ENCODE measurements at places on chromosomes 3 and 15.
A peak's percentile ranks its signal among the peaks of the same experiment; 100 is the strongest.

- no peak for DNase-seq
Measured at GRCh38 chr3:185929192-185930151, 8.3 kb downstream of the TRA2B start.

DNA sequence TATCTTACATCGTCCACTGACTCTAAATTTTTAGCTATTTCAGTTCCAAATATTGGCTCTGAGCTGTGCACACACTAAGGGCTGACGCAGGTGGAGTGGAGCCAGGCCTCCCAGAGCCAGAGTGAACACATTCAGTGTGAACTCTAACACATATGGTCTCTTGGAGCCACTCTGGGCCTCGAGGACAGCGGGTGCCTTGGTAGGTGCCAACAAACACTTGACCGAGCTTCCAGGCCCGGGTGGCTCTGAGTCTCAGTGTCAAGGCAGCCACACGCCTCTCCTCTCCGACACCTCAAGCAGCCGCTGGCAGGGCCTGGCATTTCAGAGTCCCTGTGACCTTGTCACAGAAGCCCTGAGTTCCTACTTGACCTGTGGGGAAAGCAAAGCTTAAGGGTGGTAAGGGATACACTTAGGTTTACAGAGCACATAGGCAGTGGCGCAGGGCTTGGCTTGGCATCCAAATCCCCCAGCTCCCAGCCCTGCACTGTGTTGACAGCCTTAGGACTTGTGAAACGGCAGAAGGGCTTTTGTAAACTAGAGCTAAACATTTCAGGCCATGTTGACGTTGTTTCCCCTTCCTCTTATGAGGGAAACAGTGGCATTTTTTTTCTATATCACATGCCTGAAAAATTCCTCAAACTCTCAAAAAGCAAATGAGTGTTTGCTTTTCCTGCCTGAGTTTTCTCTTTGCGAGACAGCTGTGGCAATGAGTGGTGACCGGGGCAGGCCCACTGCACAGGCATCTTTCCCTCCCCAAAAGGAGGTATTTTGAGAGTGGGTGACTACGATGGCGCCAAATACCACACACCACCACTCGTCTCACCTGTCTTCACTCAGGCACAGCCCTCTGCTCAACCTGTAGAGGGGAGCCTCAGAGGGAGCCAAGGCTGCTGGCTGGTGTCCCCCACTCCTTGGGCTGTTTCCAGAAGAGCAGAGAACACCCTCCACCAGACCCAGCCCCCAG, 60.8 kb downstream of the DAPK2 start:
- DNase-seq, result no peak

DNA sequence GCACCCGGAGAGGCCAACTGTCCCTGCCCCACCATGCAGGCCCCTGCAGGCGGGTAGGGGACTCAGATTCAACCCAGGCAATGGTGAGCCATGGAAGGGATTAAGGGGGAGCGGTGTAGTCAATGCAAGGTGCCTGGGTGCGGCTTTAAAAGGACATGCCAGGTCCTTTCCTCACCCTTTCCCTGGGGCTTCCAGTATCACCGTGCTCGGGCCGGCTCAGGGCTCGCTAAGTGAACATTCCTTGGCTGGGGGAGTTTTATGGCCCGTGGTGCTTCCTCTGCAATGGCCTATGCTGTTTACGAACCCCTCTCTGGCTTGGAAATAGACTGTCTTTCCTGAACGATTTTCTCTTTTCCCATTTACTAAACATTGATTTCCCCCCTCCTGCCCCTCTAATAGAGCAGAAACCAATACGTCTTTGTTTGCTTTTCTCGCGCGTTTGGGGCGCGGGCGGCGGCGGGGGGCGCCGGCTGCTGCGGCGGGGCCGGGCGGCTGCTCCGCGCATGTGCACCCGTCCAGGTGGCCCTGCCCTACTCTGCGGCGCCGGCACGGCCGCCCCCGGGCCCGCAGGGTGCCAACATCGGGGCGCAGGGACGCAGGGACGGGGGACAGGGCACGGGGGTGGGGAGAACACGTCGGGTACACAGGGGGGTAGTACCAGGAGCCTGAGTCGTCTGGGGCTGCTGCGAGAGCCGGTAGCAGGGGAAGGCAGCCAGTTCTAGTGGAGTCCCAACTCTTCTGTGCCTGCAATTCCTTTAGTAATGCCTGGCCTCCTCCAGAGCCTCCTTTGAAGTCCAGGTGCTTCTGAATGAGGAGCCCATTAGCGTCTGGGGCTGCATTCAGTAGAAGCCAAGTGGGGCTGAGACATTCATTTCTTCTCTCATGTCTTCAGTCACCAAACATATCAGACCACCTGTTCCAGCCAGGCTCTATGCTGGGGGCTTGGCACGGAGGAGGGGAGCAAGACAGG, 26.9 kb upstream of the CACNA2D2 start:
- DNase-seq, result no peak

DNA sequence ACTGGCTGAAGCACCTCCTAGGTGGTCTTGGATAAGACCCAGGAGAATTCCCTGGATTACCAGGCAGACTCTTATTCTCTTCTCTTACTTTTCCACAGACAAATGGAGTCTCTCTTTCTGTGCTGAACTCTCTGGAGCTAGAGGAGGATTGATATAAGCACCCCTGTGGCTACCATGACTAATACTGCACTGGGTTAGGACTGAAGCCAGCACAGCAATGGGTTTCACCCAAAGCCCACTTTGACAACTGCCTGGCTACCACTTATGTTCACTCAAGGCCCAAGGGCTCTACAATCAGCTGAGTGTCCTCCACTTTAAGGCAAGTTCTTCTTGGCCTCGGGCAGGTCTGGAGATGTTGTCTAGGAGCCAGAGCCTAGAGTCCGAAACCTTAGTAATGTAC, 225.5 kb downstream of the DIPK2A start:
- DNase-seq, result no peak

GRCh38 chr15:100627789-100628395, 25.5 kb downstream of the ASB7 start:
- peak; percentile 48 for DNase-seq

GRCh38 chr15:58981808-58982475, 5.5 kb upstream of the RNF111 start:
- DNase-seq, result no peak

GRCh38 chr3:124800511-124801258, 70.4 kb downstream of the UMPS start:
- no peak for DNase-seq

- no peak for DNase-seq
Measured at GRCh38 chr3:71421820-71422566, 161.5 kb downstream of the FOXP1 start.

DNA sequence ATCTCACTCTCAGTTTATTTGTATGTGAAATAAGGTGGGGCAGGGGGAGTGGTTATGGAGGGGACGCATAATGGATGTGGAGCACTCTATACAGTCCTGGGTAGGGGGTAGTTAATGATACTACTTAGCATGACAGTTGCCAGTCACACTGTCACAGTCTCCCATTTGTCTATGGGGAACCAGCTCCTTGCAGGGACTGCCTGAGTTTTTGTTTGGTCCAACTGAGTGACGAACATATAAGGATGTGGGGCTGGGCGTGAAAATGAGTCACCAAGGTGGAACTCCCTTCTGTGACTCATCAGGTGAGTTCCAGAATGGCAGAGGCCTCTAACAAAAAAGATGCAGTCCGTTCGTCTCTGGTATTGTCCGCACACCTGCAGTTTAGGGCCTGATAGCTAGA, 235.3 kb upstream of the ST8SIA2 start:
- DNase-seq, result no peak

- no peak for DNase-seq
Measured at GRCh38 chr3:111861391-111861790, 2.3 kb downstream of the PHLDB2 start.

- DNase-seq, result no peak
Measured at GRCh38 chr3:197546307-197547085, 9.3 kb downstream of the BDH1 start.

- no peak for DNase-seq
Measured at GRCh38 chr3:35484929-35485530, 154.3 kb upstream of the ARPP21 start.

DNA sequence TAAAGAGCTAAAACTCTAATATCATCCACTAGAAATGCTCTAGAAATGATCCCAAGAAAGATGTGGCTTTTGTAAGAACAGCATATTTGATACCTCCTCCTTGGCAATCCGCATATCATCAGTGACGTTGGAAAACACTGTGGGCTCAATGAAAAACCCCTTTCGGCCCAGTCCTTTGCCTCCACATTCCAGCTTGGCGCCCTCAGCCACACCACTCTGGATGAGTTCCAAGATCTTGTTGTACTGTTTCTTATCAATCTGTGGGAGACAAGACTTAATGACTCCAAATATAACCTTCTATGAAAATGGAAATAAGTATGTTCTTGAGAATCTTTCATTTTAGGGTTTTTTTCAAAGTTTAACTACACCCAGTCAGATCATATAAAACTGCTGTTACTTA, 103.6 kb downstream of the ALDH1A2 start:
- DNase-seq, result no peak

- DNase-seq, result no peak
Measured at GRCh38 chr3:87359025-87359424, 82.6 kb upstream of the POU1F1 start.

- DNase-seq, result peak; percentile 77
Measured at GRCh38 chr15:34437687-34438086, at the start of gene GOLGA8A. TSS of gene GOLGA8A (minus strand) at chr15:34437808. CDS start at chr15:34389691, 48,117 bp downstream.

DNA sequence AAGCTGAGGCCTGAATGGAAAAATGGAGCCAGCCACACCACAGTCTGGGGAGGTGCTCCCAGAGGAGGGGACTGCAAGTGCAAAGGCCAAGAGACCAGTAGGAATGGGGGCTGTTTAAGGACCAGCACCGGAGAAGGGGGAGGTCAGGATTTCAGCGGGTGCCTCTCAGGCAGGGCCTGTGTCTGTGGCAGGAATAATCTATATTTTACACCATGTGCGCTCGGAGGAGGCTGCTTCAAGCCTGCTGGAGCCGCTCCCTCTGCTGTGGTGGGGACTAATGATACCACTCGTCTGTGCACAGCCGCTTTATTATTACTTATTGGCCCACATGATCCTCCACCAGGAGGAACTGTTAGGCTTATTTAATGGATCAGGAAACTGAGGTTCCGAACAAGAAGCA, 45.3 kb downstream of the TPRA1 start:
- no peak for DNase-seq

GRCh38 chr3:42014921-42015533, 53.1 kb upstream of the ULK4 start:
- no peak for DNase-seq

DNA sequence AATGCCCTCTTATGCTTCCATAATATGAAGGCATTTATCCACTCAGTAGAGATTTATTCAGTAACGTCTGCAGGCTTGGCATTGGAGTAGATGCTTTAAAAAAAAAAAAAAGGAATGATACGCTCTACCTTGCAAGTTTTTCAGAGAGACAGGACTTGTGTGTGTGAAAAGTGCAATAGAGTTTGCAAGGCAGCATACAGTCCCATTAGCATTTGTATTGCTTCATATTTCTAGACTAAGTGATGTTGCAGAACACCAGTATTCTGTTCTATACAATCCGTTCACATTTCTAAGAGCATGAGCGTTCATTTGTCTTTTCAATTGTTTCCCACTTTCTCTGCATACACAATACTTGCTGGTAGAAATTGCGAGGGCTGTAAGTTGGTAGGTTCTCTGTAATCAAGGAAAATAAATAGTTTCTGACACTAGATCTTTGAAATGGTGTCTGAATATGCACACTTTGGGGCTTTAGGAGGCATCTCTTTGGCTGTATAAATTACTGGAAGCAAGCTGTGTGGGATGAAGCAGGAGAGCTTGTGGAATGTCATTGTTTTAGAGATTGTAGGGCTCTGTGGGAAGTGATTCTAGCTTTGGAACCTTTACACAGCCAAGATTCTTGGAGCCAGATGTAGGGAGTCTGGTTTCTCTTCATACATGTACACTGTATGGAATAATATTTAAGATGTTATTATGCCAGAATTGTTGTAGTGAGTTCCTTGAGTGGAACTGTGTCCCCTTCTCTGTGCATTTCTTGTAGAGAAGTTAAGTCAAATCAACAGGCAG, 262.7 kb downstream of the FEZF2 start:
- no peak for DNase-seq

DNA sequence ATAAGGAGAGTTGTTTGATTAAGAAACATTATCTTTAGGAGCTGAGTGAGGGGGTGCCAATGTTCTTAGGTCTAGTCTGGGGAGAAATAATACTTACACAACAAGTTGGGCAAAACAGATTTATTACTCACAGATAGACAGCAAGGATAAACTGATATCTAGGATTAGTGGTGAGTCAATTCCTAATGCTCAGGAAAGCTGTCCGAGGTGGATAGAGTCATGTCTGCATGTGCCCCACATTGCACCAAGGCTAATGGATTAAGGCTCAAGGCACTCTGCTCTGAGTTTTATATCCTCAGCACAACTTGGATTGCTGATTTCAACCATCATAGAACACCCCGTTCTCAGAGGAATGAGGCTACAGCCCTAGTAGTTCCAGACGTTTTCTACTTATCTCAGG, 1042.3 kb downstream of the OTOL1 start:
- no peak for DNase-seq

DNA sequence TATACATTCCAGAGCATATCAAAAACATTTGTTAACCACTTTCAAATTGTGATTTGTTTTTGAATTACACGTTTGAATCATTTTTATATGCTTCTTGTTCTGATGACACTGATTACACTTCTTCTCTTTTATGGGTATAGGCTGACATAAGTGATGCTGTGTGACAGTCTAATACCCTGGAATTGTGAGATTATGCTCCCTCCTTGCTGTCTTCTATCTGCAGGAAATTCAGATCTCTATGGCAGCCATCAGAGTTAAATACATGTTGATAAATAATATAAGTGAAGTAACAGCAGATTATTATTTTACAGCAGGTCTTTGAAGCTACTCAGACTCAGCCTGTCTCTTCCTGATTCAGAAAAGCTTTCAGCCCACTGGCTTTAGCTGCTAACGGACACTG, 248.9 kb downstream of the ZMAT3 start:
- DNase-seq, result no peak

- no peak for DNase-seq
Measured at GRCh38 chr3:171996178-171996817, 43.1 kb upstream of the FNDC3B start.

DNA sequence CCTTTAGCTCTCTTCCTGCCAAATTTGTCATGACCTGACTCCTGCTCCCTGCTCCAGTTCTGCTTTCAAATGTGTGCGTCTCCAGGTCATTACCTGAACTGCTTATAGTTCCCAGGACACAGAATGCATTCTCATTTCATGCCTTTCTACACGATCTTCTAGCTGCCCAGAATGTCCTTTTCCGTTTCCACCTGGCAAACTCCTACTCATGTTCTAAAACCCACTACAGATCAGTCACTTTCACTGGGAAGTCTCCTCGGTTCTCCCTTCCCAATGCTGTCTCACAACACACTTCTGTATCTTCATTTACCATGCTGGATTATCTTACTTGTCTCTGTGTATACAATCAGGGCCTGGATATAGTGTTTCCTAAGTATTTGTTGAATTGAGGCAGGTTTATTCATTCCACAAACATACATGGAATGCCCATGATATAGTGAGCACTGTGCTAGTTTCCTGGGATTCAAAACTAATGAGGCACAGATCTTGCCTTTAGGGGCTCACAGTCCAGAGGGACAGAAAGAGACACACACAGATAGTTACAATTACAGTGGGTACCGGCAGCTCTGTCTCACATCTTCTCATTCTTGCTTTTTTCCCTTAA, 1.6 kb upstream of the NOX5 start:
- DNase-seq, result no peak

- DNase-seq, result no peak
Measured at GRCh38 chr3:130711565-130712324, 34.9 kb downstream of the PIK3R4 start.
